ENCODE measurements at places on chromosomes 12 and 14.

GRCh38 chr12:50566066-50566465, 61.3 kb downstream of the DIP2B start:
- DNase-seq: no peak

DNA sequence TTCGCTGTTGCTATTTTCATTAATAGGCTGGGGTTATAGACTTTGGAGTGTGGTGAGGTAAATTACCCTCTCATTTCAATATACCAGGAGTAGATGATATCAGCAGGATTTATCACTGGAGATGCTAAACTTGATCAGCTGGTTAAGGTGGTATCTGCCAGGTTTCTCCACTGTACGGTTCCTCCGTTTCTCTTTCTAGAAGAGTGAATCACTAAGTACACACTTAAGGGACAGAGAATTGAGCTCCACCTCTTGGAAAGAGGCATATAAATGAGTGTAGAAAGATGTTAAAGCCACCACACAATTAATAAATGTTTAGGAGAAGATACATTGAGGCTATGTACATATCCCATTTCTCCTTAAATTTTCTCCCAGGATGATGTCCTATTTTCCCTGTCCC, 277.4 kb upstream of the GRIP1 start:
- DNase-seq: no peak

DNA sequence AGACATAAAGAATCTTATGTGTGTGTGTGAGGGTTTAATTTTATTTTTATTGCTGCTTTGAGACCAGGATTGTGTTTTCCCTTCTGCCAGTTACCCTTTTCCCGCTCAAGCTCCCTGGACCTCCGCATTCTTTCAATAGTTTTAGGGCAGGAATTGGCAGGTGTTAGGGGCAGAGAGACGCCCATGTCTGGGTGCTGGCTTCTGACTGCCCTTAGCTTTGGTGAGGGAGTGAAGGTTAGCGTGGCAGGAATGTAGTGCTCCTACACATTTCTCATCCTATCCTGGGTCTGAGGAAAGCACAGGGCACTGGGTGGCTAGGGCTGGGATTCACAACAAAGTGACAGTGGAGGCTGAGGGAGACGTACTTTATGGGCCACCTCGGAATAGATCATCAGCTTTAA, 428.1 kb downstream of the ZFP36L1 start:
- no peak for DNase-seq

DNA sequence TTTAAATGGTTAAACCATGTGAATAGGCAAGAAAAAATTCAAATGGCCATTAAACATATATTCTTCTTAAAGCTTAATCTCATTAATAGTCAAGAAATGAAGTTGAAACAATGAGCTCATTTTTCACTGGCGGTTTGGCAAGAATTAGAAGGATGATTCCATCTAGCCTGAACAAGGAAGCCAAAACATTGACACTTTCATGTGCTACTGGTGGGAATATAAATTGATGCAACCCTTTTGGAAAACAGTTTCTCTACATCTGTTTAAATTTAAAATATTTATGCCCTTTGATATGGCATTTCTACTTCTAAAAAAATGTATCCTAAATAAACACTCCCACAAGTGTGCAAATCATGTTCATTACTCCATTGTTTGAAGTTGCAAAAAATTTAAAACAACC, 174.7 kb upstream of the HIF1A start:
- DNase-seq: no peak

DNA sequence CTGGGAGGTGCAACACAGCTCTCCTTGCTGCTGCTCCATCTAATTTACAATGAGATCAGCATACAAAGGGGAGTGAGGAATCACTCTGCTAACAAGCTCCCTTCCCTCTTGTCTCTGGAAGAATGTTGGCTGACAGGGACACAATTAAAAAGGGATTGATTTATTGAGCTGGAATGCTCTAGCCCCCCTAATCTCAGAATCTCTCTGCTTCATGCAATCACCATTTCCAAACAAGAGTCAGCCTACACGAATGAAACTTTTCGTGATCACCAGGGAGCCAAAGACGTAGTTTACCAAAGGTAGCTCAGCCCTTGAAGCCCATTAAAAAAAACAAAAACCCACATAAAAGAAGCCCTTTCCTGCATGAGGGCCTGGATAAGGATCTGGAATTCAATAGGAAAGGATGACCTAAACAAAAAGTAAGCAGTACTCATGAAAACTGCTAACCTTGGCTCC, 223.8 kb downstream of the C12orf75 start:
- no peak for DNase-seq

- DNase-seq: no peak
Observed at GRCh38 chr12:52949413-52950331, 754 bp downstream of the KRT18 start.

DNA sequence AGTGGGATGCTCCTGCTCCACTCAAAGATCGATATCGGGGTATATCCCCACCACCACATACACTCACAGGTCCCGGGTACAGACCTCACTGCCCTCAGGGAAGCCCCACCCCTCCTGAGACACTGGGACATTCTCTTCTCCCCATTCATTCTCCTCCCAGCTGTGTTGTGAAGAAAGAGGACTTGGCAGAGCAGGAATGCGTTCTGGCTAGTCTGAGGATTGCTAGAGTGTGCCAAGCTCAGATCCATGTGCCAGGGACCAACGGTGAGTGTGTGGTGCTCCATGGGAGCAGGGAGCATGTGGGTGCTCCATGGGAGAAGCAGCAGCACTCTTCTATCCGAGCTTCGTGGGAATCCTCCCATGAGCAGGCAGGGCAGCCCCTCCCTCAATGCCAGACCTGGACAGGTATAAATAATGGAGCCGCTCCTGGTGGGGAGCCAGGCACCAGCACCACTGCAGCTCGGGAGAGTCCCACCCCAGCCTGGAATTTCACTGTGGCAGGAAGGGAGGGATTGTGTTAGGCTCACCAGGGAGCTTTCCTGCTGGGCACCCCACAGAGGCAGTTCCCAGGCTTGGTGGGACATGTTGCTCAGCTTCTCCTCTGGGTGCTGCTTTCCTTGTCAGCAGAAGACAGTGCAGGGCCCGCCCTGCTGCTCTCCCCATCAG, 2.3 kb upstream of the KRT5 start:
- DNase-seq: no peak

GRCh38 chr12:57620245-57620935, 9.2 kb downstream of the ARHGEF25 start:
- DNase-seq: no peak

- DNase-seq: no peak
Observed at GRCh38 chr12:68454892-68455291, 122.7 kb upstream of the MDM1 start.

DNA sequence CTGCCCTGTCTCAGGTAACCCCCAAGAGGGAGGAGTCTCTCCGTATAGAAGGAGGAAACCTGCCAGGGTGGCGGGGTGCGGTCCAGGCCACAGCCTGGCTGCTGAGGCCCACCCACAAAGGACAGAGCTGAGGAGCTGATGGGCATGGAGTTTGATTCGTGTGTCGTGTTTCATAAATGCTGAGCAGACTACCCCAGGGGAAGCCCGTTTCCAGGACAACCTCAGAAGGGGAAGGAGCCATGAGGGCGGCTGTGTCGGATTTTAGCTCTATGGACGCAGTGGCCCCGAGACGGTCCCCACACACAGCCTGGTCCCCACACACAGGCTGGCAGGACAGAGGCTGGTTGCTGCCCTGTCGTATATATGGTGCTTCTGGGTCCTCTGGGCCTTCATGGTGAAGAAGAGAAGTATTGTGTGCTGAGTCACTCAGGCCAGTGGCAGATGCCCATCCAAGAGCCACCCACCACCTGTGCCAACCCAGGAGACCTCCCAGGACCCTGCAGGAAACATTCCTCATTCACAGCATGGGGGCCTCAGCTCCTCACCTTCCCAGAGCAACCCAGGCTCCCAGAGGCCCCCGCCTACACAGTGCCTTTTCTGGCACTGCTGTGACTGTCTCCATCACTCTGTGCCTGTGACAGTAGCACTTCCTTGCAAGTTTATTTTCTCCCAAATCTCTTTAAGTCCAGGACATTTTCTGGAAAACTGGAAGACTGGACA, 63.1 kb upstream of the RIN3 start:
- DNase-seq: no peak

DNA sequence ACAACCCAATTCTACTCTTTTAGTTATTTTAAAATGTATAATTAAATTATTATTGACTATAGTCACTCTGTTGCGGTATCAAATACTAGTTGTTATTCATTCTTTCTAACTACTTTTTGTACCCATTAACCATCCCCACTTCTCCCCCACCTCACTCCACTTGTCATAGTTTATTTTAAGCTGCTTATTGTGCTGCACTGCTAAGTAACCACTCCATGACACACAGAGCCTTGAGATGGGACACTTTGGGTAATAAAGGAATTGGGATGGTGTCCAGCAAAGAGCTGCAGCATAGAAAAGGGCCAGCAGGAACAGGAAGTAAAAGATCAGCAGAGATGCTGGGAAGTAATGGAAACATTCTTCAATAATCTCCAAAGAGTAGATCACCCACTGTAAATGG, 123.0 kb downstream of the RPS29 start:
- no peak for DNase-seq

DNA sequence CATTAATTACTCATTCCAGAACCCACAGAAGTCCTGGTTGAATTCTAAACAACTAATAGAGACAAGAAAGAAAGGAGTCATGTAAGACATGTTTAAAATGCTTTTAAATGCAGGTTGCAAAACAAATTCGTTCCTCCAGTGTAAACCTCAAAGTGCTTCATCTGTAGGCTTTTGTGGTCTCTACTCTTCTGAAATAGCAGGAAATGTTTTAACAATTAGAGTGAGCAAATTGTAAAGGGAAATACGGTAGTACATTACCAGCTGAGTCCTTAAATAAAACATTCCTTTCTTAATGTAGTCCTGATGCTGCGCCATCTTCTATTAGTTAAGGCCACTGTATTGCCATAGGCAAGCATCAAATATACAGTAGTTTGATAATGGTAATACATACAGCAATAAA, 1934.2 kb upstream of the SEL1L start:
- no peak for DNase-seq

- DNase-seq: no peak
Observed at GRCh38 chr12:45509187-45509586, 220.3 kb upstream of the ARID2 start.

- DNase-seq: no peak
Observed at GRCh38 chr12:4900327-4900726, 9.4 kb upstream of the KCNA1 start.

DNA sequence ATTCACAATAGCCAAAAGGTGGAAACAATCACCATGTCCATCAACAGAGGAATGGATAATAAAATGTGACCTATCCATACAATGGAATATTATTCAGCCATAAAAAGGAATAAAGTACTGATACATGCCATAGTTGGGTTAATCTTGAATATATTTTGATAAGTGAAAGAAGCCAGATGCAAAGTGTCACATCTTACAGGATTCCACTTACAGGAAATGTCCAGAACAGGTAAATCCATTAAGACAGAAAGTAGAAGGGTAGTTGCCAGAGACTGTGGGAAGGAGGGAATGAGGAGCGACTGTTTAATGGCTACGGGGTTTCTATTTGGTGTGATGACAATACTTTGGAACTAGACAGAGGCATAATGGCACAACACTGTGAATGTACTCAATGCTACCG, 171.6 kb downstream of the KSR2 start:
- DNase-seq: no peak

- no peak for DNase-seq
Observed at GRCh38 chr12:101876322-101876860, 989 bp upstream of the DRAM1 start.

GRCh38 chr12:47747126-47747525, 11.6 kb downstream of the RAPGEF3 start:
- no peak for DNase-seq

- no peak for DNase-seq
Observed at GRCh38 chr12:16228067-16228466, 49.4 kb downstream of the SLC15A5 start.

DNA sequence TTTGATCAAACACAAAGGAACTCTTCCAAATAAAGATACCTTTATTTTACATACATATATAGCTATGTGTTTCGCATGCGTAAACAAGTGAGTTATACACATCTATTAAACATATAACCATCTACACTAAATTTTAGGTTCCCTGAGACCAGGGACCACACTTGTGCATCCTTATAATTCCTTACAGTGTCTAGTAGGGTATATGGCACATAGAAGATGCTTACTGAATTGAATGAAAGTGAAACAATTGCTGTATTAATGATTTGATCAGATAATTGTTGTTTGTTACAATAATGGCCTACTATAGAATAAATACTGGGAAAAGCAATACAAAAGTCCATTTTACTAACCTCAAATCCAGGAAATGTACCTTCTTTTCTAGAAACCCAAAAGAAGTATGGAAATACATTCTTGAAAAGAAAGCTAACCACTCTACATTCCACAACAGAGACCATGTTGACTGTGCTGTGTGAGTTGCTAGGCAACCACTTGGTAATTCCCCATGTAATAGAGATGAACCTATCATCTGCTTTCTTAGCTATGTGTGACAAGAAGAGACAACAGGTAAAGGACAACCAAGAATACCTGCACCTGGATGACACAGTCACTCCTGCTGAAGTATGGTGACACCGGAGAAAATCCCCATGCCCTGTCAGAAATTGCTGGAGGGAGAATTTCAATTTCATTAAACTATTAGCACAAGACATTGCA, 11.9 kb upstream of the CIPC start:
- DNase-seq: no peak

DNA sequence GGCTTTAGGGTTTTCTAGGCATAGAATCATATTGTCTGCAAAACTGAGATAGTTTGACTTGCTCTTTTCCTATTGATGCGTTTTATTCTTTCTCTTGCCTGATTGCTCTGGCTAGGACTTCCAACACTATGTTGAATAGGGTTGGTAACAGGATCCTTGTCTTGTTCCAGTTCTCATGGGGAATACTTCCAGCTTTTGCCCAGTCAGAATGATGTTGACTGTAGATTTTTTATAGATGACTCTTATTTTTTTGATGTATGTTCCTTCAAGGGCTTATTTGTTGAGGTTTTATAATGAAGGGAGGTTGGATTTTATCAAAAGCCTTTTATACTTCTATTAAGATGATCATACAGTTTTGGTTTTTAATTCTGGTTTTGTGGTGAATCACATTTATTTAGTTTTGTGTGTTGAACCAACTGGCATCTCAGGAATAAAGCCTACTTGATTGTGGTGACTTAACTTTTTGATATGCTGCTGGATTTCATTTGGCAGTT, 478.2 kb downstream of the TMEM117 start:
- no peak for DNase-seq

DNA sequence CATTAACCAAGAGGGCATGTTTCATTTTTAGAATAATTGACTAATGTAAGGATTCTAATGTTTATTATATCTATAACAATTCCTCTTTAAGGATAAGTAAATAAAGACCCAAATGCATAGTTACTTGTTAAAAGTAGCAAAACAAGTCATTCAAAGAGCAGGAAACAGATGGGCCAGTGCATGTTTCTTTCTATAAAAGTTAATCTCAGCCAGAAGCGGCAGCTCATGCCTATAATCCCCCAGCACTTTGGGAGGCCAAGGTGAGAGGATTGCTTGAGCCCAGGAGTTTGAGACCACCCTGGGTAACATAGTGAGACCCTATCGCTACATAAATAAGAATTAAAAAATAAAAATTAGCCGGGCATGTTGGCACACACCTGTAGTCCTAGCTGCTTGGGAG, 391.0 kb upstream of the RGS6 start:
- DNase-seq: no peak

Measured in activated T-cell treated with anti-CD3 and anti-CD28 coated beads for 4 hours (primary cell).